ENCODE measurements at places on chromosomes 7 and 10.

GRCh38 chr10:21330628-21331020 is 194.9 kb downstream of the SKIDA1 start:
- DNase-seq: no peak

- no peak for DNase-seq
These were observed 35.0 kb downstream of the TAS2R41 start for GRCh38 chr7:143512488-143513340.

DNA sequence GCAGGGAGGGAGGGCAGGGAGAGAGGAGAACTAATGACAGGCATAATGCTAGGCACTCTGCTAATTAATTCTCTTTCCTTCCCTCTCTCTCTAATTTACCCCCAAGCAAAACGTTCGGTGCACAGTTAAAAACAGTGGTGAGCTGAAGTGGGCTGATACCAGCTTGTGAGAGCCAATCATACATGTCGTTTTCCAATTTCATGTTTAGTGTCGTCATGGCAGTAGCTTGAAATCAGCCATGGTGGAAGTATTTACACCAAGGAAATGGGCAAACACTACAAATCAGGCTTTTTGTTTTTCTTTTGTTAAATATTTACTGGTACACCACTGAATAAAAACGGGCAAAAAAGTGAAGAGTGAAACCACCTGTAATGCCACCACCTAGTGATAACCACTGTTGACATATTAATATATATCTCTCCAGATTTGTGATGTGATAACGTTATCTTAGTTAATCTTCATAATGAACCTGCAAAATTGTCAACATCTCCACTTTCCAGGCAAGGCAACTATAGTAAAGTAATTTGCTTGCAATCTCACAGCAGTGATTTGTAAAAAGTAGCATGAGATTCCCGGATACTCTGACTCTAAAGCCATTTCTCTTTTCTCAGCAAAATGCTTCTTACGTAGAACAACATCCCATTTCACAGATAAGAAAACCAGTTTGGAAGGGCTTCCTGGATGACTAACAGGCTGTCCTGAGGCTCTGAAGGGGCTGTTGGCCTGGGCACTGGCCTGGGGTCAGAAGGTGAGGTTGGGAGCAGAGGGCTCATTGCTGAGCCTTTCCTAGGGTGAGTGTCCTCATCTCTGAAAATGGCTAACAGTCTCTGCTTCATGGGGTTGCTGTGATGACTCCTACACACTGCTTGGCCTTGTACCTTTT is 83.7 kb downstream of the ATXN7L1 start:
- no peak for DNase-seq

GRCh38 chr10:23314835-23315239 is 29.8 kb downstream of the C10orf67 start:
- DNase-seq: no peak

GRCh38 chr7:30973292-30973691 is 9.5 kb downstream of the GHRHR start:
- DNase-seq: no peak

DNA sequence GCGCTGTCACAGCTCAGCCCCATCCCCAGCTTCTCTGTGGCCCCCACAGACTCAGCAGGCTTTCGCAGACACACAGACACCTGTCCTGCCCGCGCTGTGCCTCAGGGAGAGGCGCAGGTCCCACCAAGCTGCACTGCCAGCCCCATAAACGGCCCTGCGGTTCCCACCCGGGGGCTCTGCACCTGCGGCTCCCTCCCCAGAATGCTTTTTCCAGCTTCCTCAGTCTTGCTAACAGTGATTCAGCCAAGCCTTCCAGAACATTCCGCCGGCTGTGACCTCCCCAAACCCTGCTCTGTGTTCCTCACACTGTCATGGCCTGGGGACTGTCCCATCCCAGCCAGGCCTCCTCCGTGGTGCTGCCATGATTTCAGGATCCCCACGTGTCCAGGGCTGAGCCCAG is 27.8 kb upstream of the TNRC18 start:
- no peak for DNase-seq

- DNase-seq: no peak
These were observed 2.4 kb downstream of the TCTN3 start for GRCh38 chr10:95691281-95691680.

GRCh38 chr10:92011560-92012214 is 88.1 kb downstream of the BTAF1 start:
- no peak for DNase-seq

DNA sequence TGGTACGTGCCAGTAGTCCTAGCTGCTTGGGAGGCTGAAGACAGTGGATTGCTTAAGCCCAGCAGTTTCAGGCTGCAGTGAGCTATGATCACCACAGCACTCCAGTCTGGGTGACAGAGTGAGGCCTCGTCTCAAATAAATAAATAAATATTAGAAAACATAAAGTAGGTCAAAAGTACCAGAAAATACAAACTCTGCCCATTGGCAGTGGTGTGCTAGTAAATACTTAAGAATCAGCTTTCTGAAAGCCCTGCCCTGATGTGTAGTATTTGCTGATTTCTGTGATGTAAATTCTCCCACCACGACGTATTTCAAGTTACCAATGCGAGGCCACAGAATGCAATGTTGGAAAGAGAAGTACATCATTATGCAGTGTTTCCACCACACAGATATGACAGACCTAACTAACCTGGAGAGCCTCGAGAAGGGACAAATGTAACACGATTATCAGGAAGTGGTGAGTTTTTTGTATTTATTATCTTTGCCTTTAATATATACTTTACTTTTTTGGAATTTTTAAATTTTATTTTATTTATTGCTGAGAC is 11.8 kb upstream of the MAP3K8 start:
- no peak for DNase-seq

DNA sequence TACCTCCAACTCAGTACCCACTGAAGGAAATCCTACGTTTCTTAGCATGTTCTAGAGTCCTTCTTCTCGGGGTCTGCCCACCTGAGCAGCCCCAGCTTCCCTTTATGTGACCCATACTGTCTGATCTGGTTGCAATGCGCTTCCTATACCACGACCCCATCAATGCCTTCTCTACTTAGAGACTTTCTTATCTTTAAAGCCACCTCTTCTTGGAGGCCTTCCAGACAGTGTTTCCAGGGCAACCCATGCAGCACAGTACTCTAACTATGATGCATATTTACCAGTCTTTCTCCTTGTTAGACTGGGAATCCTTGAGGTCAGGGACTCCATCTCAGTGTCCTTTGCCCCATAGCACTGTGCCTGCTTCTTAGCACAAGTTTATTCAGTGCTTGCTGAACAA is 54.5 kb upstream of the SLF2 start:
- no peak for DNase-seq

- DNase-seq: no peak
These were observed 557.4 kb downstream of the CALN1 start for GRCh38 chr7:71854546-71855397.

- DNase-seq: no peak
These were observed 22.8 kb upstream of the ORC5 start for GRCh38 chr7:104230606-104231005.

GRCh38 chr7:957418-958220 is 3.1 kb upstream of the ADAP1 start:
- no peak for DNase-seq

DNA sequence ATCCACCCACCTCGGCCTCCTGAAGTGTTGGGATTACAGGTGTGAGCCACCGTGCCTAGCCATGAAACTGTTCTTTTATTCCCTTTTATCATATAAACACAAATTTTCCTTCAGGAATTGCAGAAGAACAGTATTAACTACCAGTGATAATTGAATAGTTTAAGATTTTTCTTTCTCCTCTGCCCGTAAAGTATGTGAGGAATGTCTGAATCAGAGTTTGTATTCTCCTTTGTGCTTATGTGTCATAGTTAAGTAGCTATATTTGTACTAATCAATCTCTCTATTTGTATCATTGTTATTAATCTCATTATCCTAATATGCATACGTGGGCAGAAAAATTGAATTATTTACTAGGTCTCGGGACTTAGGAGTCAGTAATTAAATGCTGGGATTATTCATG is 83.6 kb downstream of the ZNF277 start:
- no peak for DNase-seq

- DNase-seq: no peak
These were observed 88.7 kb upstream of the MYL10 start for GRCh38 chr7:101717628-101718357.

- DNase-seq: no peak
These were observed 170.2 kb upstream of the CHRM2 start for GRCh38 chr7:136698231-136698630.

DNA sequence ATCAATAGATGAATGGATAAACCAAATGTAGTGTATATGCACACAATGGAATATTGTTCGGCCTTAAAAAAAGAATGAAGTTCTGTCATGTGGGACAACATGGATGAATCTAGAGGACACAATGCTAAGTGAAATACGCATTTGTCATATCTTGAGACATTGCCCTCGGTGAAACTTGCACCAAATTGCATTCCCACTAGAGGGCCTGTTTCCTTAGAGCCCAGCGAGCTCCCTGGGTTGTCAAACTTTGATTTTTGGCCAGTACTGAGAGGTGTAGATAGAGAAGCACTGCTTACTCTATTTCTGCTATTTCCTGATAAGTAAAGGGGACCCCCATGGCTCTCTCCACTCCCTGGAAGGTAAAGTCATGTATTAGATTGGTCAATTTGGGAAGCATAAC is 157.1 kb downstream of the GPAM start:
- DNase-seq: no peak

GRCh38 chr10:20181434-20181833 is 365.2 kb downstream of the PLXDC2 start:
- no peak for DNase-seq
